Kasumi-1 (cell line): ENCODE measurements at places on chromosomes 13 and 19.

- peak; percentile 49 for DNase-seq
Observed at GRCh38 chr19:55075371-55075998, at the start of gene EPS8L1. Gene EPS8L1 (plus strand): TSS chr19:55075869. CDS start chr19:55076445, 576 bp downstream.

DNA sequence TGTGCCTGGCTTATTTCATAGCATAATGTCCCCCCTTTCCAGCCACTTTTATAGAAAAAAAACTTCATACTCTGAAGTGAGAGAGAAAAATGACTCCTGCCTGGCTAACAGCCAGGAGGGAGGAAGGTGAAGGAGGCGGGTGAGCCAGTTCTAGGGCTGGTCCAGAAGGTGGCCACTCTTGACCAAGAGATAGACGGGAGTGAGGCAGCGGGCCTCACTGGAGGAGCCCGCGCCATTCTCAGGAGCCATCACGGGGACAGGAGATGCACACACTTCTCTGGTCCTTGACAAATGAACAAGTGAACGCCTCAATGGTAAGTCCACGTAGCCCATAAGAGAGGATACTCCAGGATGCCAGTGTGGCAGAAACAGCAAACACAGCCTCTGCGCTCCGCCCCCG, 231.4 kb downstream of the UQCRFS1 start:
- DNase-seq = no peak

- DNase-seq = no peak
Observed at GRCh38 chr19:17549085-17549740, 6.2 kb upstream of the COLGALT1 start.

DNA sequence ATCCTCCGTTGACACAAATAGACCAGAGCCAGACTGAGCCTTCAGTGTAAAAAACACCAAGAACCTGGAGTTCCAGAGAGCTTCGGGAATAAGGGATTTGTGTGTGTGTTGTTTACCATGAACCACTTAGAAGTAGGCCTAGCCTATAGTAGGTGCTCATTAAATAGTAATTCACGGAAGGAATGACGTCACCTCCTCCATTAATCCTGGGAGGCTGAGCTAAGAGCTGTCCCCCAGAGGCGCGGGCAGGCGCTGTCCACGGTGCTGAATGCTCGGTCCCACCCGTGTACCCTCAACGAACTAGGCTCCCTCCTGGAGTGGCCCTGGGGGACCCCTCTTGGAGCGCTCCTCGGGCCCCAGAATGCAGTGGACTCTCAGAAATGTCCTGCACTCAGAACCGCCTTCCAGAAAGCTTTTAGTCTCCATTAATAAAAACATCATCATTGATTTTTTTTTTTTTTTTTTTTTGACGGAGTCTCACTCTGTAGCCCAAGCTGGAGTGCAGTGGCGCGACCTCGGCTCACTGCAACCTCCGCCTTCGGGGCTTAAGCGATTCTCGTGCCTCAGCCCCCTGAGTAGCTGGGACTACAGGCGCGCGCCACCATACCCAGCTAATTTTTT, 6.5 kb downstream of the UNC13A start:
- DNase-seq = peak; percentile 29

- no peak for DNase-seq
Observed at GRCh38 chr13:47426126-47426849, 529.4 kb upstream of the HTR2A start.

- DNase-seq = peak; percentile 22
Observed at GRCh38 chr13:75226733-75227435, 255.1 kb downstream of the TBC1D4 start.

DNA sequence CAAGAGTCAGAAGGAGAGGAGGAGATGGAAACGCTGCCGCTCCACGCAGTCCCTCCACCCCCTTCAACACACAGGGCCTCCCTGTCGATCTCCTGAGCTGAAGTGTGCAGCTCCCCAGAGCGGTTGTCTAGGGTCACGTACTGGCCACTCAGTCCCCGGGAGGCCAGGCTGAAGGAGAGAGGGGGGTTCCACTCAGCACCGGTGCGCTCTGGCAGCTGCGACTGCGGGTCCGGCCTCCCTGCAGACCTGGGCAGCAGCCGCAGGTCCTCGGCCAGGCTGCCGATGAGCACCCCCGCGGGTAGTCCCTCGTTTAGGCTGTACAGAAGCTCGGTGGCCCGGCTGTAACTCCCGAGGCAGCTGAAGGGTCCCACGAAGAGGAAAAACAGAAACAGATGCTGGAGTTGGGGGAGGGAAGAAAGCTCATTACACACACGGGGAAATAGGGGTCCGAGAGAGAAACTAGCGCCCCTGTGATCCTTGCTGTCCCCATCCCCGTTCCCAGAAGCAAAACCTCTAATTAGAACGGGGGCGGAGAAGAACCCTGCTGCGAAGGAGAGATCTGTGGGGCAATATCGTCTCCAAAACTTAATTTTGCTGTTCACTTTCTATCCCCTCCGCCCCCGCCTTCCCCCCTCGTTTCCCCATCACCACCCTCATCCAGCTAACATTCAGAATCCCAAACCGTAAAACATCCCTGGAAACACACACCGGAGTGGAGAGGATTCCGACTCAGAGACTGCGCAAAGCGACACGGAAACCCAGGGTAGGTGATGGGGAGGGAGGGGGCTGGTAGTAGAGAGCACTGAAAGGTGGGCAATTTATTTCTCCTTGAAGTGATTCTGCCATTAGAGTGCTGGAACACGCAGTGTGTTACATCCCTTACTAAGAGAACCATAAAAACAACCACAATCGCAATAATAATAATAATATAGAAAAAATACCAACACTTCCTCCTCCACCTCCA, 1.8 kb downstream of the PCDH20 start:
- no peak for DNase-seq

DNA sequence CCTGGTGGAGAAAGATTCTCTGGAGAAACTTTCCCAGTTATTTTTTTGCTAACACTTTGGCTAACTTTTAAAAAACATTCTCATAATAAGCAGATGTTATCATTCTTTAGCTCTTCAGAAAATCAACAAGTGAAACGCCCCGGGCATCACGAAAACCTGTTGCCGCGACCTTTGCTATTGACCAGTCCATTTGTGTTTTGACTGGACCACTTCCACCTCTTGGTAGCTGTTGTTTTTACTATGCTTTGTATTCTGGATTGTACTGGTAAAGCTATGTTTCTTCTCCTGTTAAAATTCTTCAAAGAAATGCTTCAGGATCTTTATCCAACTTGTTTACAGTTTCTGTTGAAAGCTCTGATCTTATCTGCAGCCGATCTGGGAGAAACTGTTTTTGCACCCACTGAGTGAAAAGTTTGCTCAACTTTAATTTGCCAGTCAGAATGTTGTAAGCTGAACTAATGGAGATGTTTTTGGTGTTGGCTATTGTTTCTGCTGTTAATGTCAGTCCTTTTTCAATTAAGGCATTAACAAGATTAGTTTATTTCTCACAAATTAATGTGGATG, 23.3 kb downstream of the UFM1 start:
- DNase-seq = no peak

GRCh38 chr13:48253849-48254248, 20.8 kb downstream of the ITM2B start:
- DNase-seq = no peak

GRCh38 chr19:4012092-4012974, 4.8 kb downstream of the PIAS4 start:
- DNase-seq = no peak

DNA sequence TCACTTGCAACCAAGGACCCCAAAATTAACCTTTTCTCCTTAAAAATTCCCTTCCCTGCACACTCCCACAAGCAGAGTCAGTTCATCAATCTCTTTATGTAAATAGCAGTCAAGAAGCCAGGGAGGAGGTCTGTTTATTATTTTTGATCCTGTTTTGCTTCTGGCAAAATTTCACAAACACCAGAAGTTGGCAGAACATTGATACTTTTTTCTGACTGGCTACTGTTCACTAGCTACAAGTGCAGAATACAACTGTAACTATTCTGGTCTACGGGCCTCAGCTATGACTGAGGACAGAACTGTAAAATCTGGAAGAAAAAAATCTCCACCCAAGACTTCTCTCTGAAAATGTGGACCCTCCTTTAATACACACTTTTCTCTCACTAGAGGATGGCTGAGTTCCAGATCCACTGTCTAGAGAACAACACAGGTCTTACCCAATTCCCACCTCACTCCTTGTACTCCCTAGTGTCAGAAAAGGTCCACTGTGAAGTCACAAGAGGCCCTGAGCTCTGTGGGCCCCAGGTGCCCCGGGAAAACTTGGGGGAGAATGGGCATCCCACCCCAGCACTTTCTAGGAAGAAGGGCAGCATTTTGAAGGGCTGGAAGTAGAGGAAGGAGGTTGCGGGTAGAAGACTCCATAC, 14.5 kb downstream of the STARD13 start:
- no peak for DNase-seq

- DNase-seq = peak; percentile 11
Observed at GRCh38 chr13:52947921-52948373, 80.7 kb upstream of the OLFM4 start.

- no peak for DNase-seq
Observed at GRCh38 chr13:20654156-20654555, 49.3 kb upstream of the IL17D start.

- DNase-seq = no peak
Observed at GRCh38 chr19:41735071-41735600, 20.2 kb upstream of the CEACAM6 start.

- DNase-seq = no peak
Observed at GRCh38 chr19:38544569-38545315, 73.0 kb downstream of the MAP4K1 start.

DNA sequence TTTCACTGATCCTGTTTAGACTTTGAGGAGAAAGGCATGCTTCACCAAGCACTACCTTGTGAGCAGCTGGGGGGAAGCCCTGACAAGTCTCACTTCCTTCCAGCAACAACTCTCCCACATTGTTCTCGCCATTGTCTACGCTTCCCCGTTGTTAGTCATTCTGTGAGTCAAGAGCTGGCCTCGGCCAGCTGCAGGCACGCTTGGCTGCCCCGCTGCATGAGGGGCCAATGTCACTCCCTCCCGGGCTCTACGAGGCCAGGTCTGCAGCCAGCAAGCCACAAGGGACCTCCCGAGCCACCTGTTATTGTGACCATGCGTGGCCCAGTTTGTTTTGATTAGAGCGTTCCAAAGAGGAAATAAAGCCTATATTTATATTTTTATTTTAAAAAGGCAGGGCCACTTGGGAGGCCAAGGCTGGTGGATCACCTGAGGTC, 220.9 kb downstream of the FOXO1 start:
- DNase-seq = peak; percentile 0

- DNase-seq = no peak
Observed at GRCh38 chr19:642767-643727, 3.4 kb downstream of the FGF22 start.

GRCh38 chr19:15995536-15995935, 46.7 kb downstream of the OR10H4 start:
- DNase-seq = no peak

DNA sequence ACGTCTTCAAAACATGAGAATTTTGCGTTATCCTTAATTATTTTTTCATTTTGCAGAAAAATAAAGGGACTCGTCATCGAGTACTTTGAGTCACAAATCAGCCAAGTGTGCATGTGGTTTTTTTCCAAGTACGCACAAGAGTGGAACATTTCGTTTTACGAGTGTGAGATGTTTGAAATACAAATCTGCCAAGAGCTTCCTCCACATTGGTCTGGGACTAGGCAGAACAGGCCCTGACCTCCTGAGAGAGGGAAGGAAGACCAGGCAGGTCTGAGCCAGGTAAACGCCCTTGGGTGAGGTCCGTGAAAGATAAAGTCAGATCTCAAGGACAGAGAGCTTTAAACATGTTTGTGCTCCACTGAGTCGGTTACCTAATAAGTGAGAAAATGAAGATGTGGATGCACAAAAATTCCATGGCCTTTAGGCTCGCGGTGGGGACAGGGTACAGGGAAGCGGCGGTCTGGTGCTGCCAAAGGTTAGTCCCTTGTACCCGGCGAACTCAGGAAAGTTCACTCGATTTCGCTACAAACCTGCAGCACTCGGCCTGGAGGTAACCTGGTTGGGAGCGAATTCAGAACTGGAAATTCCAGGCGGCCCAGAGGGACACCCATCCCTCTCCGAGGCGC, 473 bp upstream of the ITM2B start:
- peak; percentile 30 for DNase-seq

DNA sequence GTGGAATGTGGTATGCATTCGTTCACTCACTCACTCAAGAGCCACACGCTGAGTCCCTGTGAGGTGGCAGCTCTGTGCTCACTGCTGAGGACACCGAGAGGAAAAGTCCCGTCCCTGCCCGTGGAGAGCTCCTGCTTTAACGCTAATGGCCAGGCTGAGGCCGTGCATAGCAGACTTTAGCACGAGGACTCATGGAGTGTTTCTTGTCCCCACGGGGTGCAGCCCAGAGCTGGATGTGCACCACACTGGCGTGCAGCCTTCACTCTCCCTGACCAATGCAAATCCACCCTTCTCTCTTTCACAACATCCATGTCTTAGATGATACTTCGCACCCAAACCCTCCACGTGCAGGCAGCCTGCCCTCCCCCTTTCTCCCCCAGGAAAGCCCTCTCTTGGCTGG, 159.6 kb upstream of the ZNF536 start:
- DNase-seq = no peak

- no peak for DNase-seq
Observed at GRCh38 chr19:15107061-15108010, at the start of gene SYDE1. Gene SYDE1 (plus strand): TSS chr19:15107401. CDS start chr19:15107434, 33 bp downstream.

- no peak for DNase-seq
Observed at GRCh38 chr13:102293723-102294122, 108.1 kb downstream of the FGF14 start.

GRCh38 chr19:39327363-39328045, 6.8 kb upstream of the LRFN1 start:
- no peak for DNase-seq

GRCh38 chr13:74103970-74104555, 30.1 kb downstream of the KLF12 start:
- DNase-seq = no peak

DNA sequence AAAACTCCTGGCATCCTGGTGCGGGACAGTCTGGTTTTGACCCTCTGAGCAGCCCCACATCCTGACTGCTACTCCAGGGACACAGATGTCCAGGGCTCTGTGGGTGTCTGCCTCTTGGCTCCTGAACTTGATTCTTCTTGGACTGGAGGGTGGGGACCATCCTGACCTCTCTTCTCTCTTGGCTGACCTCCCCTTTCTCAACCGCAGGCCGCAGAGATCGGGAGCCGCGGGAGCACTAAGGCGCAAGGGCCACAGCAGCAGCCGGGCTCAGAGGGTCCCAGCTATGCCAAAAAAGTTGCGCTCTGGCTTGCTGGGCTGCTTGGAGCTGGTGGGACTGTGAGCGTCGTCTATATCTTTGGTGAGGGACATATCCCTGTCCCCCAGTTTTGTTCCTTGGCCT, 1.0 kb downstream of the TIMM50 start:
- DNase-seq = no peak

DNA sequence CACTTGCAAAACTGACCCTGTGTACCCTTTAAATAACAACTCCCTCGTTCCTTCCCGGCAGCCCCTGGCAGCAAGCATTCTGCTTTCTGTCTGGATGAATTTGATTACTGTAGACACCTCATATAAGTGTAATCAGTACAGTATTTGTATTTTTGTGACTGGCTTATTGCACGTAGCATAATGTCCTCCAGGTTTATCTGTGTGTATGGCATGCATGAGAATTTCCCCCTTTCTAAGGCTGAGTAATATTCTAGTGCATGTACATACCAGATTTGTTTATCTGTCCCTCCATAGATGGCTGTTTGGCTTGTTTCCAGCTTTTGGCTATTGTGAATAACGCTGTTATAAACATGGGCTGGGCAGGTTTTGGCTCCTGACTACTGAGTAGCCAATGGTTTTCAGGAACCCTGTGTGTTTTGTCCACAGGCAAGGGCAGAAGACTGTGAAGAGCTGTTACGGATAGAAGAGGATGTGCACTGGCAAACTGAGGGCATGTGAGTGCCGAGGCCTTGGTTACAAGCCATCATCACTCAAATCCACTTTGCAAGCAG, 98.0 kb downstream of the ESD start:
- no peak for DNase-seq

GRCh38 chr19:34997071-34997617, 3.0 kb upstream of the GRAMD1A start:
- peak; percentile 86 for DNase-seq
